Prostate gland (tissue), 2 donors: ENCODE measurements at places on chromosomes 16 and 17. TPM values are rescaled to one million over a fixed set of nuclear protein-coding genes. Genes with fewer than 3 reads are reported as not detected.
A peak's percentile ranks its signal among the peaks of the same experiment; 100 is the strongest.

Gene CARD14
- total RNA-seq = 27.3 TPM

- DNase-seq = no peak
Measured at GRCh38 chr17:59807892-59808509, 84.7 kb downstream of the TUBD1 start.

DNA sequence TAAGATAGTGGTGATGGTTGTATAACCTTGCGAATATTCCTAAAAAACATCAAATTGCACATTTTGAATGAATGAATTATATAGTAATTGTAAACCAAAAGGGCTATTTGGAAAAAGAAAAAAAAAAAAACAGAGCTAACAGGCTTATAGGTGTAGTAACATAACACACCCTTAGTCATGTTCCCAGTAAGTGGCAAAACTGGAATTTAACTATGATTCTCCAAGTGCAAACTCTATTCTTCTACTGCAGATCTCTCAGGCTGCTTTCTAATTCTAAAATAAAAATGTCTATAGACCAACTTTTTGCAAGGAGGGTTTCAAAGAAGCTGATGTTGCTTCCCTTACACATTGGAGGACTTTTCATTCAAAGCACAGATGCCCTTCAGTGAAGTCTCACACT, 293.2 kb upstream of the MON1B start:
- DNase-seq = no peak

- no peak for DNase-seq
Measured at GRCh38 chr17:4968486-4969046, 949 bp upstream of the SPAG7 start.

Gene CCL16
- not detected for total RNA-seq

DNA sequence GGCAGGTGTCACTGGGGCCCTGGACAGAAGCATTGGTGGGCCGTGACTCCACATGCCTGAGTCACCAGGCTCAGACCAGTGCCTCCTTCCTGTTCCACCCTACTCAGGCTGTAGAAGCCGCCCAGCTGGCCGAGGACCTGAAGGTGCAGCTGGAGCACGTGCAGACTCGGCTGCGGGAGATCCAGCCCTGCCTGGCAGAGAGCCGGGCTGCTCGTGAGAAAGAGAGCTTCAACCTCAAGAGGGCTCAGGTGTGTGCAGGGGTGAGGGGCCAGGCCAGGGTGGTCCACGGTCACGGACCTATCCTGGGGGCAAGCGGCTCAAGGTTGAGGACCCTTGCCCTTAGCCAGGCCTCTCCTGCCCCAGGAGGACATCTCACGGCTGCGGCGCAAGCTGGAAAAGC, 9.6 kb downstream of the RNF40 start:
- DNase-seq = no peak

DNA sequence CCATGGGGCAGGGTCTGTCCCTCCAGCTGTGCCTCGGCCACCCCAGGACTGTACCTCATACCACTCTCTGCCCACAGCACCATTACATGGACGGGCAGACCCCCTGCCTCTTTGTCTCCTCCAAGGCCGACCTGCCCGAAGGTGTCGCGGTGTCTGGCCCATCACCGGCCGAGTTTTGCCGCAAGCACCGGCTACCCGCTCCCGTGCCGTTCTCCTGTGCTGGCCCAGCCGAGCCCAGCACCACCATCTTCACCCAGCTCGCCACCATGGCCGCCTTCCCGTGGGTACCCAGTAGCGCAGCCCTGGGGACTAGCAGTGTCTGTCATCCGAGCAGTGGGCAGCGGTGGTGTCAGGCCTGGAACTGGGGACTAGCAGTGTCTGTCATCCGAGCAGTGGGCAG, 2.6 kb upstream of the RHBDL1 start:
- DNase-seq = no peak

GRCh38 chr17:1351971-1352370, 48.1 kb downstream of the YWHAE start:
- no peak for DNase-seq

DNA sequence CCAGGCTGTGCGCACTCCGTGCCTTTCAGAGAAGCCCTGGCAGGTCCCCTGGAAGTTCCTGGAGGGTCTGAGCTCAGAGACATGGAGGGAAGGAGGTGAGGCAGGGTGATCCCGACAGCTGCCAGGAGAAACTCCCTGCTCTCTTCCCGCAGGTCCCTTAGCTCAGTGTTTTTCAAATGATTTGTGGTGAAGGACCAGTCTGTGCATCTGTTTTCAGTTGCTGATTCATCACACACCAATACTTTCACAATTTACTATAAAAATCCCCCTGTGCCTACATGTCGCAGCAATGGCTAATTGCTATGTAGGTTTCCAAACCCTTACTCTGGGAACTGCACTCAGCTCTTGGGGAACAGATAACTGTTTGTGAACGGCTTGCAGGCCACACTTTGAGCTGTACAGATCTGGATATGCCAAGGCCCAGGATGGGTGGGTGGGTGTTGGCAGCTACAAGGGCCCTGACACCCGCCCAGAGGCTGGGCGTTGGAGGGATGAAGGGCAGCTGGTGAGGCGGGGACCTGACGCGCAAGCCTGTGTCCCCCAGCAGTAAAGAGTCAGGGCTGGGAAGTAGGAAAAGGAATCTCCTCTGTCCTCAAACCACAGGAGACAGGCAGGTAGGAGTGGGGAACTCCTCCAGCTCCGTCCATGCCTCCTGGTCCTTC, 20.5 kb upstream of the EMP2 start:
- no peak for DNase-seq

Gene ATP2A1
- 3.1 TPM for total RNA-seq

- DNase-seq = no peak
Measured at GRCh38 chr16:11202260-11203091, 53.5 kb downstream of the SOCS1 start.

GRCh38 chr16:1343428-1344242, 8.0 kb downstream of the TSR3 start:
- DNase-seq = no peak

DNA sequence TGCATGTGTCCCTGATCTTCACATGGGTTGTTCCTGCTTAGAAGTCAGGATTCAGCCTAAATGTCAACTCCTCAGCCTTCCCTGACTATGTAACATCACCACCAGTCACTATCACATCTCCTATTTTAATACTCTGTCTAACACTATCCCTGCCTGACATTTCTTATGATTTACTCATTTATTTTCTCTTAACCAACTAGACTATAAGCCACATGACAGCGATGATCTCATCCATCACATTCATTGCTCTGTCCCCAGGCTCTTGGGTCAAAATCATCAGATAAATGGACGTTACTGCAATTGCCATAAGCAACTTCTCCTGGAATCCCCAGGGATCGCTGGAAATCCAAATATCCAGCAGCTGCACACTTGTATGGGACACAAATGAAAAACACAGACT, 15.7 kb downstream of the CDRT4 start:
- no peak for DNase-seq

Gene PLXDC1
- total RNA-seq = 5.4 TPM

GRCh38 chr16:47519996-47520679, 59.0 kb downstream of the PHKB start:
- DNase-seq = no peak

Gene CNGB1
- 0.34 TPM for total RNA-seq

Gene CLEC18B
- 8.2 TPM for total RNA-seq

DNA sequence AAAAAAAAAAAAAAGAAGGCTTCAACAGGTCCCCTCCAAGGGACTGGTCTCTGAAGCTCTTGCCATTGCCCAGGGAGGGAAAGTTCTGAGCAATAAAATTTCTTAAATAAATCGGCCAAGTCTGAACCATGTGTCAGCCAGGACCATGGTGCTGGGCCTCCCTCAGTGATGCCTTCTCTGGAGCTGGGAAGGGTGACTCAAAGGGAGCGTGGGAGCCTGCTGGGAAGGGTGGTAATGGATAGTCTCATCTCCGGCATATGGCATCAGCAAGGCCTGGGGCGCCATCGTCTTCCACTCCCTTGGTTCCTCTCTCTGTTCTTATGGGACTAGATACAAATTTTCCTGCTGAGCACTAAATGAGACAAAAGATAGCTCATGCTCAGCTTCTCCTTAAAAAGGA, 2.3 kb downstream of the VKORC1 start:
- DNase-seq = no peak

Gene KRT28
- not detected for total RNA-seq

- peak; percentile 81 for DNase-seq
Measured at GRCh38 chr17:27489045-27489715, 32.9 kb downstream of the KSR1 start.

GRCh38 chr17:45172541-45173286, 11.0 kb downstream of the HEXIM2 start:
- DNase-seq = peak; percentile 54

Gene RAB34
- total RNA-seq = 181 TPM

GRCh38 chr16:83911290-83911689, 12.4 kb downstream of the MLYCD start:
- no peak for DNase-seq

DNA sequence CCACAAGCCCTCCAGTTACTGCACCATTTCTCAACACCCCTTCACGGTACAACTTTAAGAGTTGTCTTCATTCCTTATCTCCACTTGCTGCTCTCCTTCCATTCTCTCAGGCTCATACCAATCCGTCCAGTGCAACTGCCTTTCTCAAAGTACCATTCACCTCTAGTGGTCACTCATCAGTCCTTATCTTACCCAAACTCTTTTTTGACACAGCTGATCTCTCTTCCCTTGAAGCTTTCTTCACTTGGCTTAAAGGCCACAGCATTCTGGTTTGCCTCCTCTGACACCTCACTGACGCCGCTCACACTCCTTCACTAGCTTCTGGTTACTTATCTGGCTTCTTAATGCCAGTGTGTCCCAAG, 24.9 kb downstream of the UBE2G1 start:
- no peak for DNase-seq

Gene MT1M
- total RNA-seq = 14.8 TPM

DNA sequence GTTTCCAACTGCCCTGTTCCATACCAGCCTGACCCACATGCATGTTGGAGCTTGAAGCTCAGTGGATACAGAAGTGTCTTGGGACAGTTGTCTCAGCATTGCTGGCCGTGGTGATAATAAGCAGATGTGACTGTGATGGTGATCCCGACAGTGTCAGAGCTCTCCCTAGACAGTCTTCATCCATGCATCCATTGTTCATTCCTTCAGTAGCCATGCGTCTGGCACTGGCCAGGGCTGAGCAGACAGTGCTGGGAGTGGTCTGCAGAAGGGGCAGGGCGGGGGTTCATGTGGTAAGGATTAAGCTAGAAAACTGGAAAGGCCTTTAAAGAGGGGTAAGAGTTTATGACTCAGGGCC, 68.1 kb downstream of the GNAO1 start:
- DNase-seq = no peak

Gene IRX5
- total RNA-seq = 12.7 TPM

GRCh38 chr16:48452991-48453760, 68.0 kb upstream of the SIAH1 start:
- DNase-seq = no peak

Gene RGS11
- 5.9 TPM for total RNA-seq

DNA sequence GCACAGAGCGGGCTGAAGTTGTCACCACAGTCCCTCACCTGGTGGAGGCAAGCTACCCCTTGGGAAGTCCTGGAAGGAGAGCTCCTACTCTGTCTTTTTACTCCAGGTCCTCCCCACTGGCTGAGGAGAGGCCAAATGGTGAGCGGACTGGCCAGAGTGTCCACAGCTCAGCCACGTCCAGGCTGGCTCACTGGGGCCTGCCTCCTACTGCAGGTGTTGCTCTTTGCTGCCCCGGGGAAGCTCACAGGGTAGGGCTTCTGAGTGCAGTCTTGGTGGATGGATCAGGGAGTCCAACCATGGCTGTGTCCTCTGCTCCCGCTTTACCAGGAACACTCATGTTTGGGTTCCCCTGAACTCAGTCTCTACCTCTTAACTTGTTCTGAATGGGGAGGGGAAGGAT, 2.7 kb downstream of the B9D1 start:
- no peak for DNase-seq

GRCh38 chr16:740764-741505, at the start of gene CIAO3:
CIAO3 (minus strand) TSS chr16:740997; CDS start chr16:740985, 12 bp downstream.
- DNase-seq = peak; percentile 78

DNA sequence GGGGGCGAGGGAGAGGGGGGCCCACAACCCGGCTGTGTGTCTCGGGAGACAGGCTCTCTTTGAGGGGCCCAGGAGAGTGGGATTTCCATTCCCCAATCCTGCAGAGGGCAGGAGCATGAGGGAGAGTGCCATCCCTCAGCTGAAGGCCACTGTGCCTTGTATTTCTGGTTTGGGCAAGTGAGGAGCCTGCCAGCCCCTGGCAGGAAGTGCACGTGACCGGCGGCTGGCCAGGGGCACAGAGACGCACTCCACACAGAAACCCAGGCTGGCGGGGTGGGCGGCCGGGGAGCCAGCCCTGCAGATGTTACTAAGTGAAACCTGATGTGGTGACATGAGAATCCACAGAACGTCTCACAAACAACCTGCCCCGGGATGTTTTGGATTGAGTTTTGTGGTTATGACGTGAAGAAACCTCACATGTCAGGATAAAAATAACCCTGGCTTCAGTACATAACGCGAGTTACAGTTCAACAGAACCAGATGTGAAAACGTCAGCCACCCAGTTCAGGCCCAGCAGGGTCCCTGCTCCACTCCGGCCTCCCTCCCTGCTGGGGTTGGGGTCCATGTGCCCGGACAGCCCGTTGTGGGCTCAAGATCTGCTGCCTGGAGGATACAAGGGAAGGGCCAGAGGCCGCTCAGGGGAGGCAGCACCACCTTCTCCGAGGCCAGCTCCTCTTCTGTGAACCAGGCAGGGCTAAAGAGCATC, 51.7 kb upstream of the MTSS2 start:
- peak; percentile 88 for DNase-seq

- no peak for DNase-seq
Measured at GRCh38 chr16:445566-445965, 20.1 kb downstream of the RAB11FIP3 start.

DNA sequence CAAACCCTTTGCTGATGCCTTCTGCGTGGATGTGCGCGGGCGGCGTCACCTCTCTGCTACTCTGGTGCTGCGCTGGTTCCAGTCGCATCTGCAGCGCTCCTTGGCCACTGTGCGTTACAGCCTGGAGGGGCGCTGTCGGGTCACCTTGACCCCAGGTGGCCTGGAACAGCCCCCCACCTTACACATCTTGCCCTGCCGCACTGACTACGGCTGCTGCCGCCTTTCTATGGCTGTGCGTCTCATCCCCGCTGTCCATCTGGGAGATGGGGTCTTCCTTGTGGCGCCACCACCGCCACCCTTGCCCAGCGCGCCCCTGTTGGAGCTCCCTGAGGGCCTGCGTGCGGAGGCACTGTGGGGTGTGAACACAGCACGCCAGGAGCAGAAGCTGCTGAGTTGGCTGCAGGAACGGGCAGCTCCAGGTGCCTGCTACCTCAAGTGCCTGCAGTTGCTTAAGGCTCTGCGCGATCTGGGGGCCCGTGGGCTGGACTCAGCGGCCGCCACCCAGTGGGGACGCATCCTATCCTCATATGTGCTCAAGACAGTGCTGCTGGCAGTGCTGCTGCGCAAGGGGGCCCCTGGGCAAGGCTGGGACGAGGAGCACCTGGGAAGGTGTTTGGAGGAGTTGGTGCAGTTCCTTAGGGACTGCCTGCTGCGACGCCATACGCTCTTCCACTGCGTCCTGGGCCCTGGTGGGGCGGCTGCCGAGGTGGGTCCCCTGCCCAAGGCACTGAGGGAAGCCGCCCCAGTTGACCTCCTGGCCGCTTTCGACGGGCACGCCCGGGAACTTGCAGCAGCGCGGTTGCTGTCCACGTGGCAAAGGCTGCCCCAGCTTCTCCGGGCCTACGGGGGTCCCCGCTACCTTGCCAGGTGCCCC, 1.6 kb downstream of the ITPRIPL2 start:
- no peak for DNase-seq

- DNase-seq = no peak
Measured at GRCh38 chr17:71869293-71869692, 251.5 kb upstream of the SOX9 start.
